ENCODE measurements at places on chromosomes 7 and 10.

DNA sequence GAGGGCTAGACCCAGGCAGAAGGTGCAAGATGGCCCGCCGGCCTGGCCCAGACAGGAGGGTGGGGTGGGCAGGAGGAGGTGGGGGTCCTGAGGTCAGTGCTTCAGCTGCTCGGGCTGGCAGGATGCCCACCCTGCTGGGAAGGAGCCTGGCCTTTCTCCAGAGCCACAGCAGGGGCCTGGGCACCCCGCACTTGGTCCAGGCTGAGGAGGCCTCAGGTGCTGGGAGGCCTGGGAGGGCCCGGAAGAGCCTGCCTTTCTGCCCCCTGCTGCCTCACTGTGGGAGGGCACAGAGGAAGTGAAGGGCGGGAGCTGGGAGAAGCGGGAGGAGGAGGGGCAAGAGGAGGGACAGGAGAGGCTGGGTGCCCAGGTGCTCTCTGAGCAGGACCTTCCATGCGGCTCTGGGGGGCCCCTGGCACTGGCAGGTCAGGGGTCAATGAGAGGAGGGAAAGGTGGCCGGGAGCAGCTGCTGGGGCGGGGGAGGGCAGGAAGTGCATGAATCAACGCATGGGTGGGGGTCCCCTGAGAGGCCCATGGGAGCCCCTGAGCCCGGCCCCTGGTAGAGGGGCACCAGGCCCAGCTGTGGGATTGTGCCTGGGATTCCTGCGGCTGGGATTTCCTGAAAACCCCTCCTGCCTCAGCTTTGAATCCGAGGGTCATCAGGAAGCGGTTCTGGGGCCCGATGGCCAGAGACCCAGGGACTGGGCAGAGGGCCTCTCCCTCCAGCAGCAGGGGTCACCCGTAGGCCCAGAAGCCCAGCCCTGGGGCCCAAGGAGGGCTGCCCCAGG, 49.9 kb downstream of the PWWP2B start:
- peak; percentile 32 for DNase-seq

DNA sequence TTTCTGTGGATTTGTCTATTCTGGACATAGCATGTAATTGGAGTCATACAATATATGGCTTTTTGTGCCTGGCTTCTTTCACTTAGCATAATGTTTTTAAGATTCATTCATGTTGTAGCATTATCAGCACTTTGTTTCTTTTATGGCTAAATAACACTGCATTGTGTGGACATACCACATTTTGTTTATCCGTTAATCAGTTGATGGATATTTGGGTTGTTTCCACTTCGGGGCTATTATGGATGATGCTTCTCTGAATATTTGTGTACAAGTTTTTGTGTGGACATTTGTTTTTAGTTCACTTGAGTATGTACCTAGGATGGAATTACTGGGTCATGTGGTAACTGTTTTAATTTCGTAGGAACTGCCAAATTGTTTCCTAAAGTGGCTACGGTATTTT, 6.4 kb downstream of the LCOR start:
- no peak for DNase-seq

- peak; percentile 83 for DNase-seq
These were observed 163.1 kb upstream of the PLXNA4 start for GRCh38 chr7:132739271-132739955.

DNA sequence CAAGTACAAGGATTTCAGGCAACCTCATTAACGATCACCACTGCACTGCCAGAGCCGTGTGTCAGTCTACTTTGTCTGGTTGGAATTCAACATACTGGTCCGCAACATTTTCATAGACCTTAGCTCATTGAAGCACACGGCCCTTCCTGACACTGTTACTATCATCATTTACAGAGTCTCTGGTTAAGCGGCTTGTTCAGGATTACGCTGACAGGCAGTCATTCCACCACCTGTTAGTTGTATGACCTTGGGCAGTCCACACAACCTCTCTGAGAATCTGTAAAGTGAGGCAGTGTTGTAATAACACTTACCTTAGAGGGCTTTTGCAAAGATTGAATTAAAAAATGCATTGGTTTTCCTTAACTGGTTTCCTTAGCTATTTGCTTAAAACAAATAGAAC, 112.6 kb downstream of the AOAH start:
- DNase-seq, result no peak

- no peak for DNase-seq
These were observed 18.1 kb upstream of the ARHGAP22 start for GRCh38 chr10:48623009-48623408.

GRCh38 chr10:5297466-5297865, 67.3 kb upstream of the UCN3 start:
- peak; percentile 34 for DNase-seq

DNA sequence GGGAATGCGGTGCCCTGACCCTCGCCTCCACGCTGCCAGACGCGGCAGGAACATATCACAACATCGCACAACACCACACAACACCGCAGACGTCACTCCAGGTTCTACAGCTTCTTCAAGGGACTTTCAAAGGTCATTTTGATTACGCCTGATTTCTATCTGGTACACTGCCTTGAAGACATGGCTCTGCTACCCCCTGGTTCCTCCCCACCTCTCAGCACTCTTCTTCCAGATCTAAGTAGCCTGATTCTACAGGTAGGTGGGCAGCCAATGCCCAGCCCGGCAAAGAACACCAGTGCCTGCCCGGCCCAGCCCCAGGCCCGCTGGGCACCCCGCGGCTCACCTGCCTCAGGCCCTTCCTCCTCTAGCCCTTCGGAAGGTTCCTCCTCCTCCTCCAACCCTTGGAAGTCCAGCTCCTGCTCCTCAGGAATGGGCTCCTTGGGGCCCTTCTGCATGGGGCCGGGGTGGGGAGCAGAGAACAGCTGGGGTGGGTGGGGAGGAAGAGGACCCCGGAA, 8.4 kb downstream of the GIGYF1 start:
- DNase-seq, result no peak

DNA sequence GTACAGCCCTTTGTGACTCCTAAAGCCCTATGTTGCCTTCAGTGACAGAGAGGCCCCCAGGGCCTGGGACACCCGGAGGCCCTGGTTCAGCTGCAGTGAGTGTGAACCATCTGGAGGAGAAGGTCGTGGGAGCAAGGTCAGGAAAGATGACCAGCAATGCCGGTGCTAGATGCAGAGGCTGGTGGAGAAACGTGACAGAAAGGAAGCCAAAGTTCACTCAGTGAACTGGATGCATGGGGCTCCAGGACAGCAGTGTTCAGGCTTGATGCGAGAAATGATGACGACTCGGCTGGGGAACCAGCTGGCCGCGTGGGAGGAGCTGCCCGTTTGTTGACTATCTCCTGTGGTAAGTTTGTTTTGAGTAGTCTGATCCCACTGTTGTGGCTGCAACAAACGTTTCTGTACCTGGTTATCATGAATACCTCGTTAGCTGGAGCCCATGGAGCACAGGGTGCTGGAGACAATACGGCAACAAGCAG, 54.1 kb upstream of the MKRN1 start:
- no peak for DNase-seq

- no peak for DNase-seq
These were observed 799 bp downstream of the KCNK18 start for GRCh38 chr10:117198088-117198487.

DNA sequence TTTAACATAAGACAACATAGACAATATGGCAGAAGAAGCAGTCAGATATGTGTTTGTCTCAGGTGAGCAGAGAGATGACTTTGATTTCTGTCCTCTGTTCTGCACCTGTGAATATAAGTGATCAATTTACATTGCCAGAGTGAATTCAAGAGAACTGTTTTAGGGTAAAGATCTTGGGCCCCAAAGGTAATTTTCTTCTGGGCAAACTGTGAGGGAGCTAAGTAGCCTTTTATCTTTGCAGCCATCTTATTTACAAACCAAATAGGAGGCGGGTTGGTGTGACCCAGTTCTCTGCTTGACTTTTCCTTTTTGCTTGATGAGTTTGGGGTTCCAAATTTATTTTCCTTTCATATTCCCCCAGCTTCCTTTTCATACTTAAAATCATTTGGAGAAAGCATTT, 118.2 kb downstream of the ANKRD26 start:
- DNase-seq, result no peak

DNA sequence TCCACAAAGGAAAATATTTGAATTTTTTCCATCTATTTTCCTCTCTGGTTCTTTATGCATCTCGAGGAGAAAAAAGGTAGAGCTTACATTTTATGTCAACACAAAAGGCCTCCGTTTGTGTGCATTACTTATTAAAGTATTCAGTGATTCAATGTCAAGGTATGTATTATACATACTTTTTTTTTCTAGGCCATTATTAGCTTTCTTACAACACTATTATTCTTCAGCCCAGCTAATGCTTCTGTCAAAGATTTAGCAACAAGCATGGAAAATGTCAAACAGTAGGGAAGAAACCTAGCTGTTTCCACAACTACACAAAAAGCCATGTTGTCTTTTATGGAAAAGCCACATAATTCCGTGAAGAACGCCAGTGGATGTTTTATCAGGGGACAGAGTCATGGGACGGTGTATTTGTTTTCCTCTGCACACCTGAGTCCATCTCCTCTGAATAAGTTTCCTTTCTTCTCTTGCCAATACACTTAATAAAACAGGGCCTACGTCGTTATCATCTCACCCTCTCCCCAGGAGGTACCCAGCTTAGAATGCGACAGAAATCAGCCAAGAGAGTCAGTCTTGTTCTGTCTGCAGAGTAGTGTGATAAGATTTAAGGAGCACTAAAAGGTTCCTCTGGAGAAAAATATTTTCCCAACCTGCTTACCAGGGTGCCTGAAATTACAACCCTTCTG, 209.7 kb upstream of the AUTS2 start:
- DNase-seq, result no peak

DNA sequence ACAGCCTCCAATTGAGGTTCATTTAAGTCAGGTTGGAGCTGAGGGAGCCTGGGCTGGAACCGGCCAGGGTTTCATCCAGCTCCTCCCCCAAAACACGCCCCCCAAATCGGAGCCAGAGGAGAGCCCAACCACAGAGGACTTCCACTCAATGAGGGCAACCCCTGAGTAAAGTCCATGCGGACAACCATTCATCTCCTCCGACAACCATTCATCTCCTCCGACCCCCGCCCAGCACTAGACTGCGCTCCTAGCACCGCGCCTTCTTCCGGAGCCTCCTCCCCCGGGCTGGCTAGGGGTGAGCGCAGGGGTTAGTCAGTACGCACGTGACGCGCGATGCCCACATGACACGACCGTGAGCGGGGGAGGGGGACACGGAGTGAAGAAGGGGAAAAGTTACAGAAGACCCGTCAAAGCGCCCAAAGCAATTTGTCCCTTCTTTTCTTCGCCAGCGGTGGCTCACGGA, 1.4 kb downstream of the MAGI2 start:
- DNase-seq, result peak; percentile 91

DNA sequence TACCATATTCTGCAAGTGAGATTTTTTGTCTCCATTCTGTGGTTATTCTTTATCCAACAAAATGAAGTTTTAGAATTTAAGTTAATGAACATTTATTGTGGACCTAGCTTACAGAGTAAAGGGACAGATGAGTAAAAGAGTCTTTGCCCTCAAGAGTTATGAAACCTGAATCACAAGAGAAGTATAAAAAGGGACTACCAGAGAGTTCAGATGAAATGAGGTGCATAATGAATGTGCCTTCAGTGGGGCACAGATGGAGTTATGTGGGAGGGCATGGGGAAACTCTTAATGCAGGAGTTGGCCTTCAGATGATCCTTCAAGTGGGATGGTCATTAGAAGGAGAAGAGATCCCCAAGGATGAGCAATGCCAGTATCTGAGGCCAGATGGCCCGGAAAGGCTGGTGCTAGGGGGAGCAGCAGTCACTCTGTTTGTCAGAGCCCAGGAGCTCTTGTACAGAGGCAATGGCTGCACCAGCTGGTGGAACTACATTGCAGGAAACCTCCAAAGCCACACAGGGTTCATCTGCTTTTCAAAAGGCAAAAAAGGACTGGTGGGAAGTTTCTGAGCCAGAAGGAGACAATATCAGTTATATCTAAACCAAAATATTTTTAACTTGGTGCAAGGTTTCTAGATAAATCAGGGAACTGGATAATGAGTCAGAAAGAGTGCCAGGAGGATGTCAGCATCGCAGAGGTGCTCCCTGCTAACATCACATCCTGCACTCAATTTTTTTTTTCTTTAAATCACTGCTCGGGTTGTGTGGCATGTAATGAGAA, 162.0 kb downstream of the KLF6 start:
- DNase-seq, result no peak

DNA sequence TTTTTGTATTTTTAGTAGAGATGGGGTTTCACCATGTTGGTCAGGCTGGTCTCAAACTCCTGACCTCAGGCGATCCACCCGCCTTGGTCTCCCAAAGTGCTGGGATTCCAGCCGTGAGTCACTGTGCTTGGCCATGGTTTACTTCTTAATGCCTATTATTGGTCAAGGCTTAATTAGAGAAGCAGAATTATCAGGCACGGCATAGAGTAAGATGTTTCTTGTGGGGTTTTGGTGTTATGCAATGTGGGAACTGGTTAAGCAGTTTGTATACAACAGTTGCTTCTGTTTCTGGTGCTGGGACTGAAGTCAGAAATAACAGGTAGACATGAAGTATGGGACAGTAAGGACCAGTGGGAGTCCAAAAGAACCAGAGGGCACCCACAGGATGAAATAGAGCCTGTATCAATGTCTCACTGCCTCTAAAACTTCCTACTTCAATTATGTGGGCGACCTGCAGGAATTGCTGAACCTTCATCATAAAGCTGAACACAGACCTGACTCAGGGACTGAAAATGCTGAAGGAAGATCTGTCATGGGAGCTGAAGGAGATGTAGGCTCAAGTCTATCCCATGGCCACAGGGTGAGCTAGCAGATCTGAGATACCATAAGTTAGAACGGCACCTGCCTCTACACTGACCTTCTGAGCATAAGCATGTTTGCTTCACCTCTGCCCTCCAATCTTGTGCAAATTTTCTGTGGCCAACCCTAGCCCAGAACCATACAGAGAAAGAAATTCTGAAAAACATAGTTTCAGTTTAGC, 38.3 kb upstream of the VCL start:
- DNase-seq, result no peak

DNA sequence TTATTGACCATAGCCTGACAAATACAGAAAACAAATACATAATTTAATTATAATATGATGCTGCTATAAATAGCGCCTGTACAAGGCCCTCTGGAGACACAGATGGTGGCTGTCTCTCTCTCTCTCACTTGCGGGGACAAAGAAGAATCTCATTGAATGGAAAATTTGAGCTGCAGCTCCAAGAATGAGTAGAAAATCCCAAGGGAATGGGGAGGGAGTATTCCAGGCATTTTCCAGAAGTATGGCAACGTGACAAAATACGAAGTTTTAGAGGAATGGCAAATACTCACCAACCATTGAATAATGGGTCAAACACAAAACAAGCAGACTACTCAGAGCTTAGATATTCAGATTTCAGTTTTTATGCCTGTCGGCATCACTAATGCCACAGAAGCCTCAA, 179.9 kb downstream of the NRP1 start:
- peak; percentile 47 for DNase-seq

GRCh38 chr7:126179916-126180315, 1072.8 kb downstream of the GRM8 start:
- no peak for DNase-seq

GRCh38 chr7:65454469-65454868, 80.8 kb downstream of the ZNF92 start:
- no peak for DNase-seq

DNA sequence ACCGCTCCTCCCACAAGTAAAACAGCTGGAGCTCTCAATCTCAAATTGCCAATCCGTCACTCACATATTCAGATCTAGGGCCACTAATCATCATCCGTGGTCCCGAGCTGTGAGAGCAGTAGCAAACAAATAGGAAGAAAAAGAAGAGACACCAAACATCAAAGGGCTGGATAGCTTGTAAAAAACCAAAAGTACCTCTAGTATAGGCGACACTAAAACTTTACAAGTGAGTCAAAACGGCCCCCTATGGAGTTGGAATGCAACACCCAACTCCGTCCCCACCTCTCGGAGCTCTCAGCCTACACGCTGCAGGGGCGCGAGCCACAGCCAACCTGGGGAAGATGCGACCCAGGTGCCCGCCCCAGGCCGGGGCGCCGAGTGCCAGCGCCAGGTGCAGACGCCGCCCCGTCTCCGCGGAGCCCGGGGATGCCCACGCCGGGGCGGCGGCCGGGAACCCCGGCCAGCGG, 581 bp downstream of the FAM3C start:
- DNase-seq, result no peak

Data from AG20443 (cell line).